ENCODE measurements at places on chromosomes 4 and X.

DNA sequence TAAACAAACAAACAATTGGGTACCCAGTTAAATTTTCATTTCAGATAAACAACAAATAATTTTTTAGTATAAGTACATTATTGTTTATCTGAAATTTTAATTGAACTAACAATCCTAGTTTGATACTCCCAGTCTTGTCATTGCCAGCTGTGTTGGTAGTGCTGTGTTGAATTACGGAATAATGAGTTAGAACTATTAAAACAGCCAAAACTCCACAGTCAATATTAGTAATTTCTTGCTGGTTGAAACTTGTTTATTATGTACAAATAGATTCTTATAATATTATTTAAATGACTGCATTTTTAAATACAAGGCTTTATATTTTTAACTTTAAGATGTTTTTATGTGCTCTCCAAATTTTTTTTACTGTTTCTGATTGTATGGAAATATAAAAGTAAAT is 2.9 kb downstream of the CXCL8 start:
- DNase-seq = no peak

DNA sequence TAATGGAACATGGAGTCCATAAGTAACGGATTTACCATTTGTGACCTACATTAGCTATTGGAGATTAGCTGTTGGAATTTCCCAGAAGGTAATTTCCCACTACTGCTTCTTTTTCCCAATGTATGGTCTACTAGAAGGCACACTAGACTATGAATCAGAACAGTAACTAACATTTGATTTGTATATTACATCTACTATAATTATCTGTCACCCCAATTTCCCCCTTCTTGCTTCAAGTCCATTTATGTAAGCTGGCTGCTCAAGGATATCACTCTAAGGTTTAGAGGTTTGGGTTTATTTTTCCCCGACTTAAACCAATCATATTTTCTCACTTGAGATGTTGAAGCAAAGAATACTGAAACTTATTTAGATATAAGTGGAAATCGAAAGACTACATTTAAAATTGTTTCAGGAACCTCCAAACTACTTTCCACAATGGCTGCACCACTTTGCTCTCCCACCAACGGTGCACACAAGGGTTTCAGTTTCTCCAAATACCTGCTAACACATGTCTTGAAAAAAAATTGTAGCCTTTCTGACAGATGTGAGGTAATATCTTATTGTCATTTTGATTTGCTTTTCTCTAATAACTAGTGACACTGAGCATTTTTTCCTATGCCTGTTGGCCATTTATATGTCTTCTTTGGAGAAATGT is 33.3 kb upstream of the H2AZ1 start:
- DNase-seq = no peak

GRCh38 chr4:77284036-77284435 is 127.0 kb downstream of the CCNG2 start:
- DNase-seq = no peak

- peak; percentile 65 for DNase-seq
Observed at GRCh38 chr4:22593933-22594332, 78.1 kb upstream of the ADGRA3 start.

DNA sequence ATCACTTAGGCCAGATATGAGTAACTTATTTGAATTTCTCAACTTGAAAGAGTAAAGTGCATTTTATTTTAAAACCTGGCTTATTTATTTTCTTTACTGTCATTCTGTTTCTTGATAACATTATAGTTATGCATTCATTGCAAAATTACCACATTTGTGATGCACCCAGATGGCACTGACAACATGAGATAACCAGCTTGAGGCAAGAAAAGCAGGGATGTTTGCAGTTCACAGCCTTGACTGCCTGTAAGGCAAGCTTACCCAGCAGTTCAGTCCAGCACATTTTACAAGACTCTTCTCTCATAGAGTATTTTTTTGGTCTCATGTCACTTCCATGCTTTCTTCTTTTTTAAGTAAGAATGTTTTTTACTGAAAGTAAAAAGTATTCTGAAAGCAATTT is 25.3 kb upstream of the EPGN start:
- no peak for DNase-seq

Data from midbrain (tissue), 1 donor.